ENCODE measurements at places on chromosomes 7 and 10.
A peak's percentile ranks its signal among the peaks of the same experiment; 100 is the strongest.

GRCh38 chr10:102352066-102352715 lies 43.3 kb upstream of the NFKB2 start:
- peak; percentile 71 for DNase-seq

DNA sequence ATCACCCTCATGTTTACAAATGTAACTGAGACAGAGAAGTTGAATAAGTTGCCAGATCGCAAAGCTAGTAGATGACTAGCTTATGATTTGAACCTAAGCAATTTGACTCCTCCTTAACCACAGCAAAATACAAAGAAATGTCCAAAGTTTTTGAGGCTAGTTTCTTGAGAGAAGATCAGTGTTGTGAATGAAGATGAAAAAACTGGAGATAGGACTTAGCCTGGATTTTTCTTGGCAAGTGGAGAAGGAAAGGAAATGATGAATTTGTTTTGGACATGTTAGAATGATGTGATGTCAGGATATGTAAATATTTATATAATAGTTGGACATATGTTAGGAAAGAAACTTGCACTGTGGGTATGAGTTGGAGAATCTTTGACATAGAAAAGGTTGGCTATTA lies 149.8 kb downstream of the LSMEM1 start:
- peak; percentile 37 for DNase-seq

GRCh38 chr7:106270122-106270977 lies 14.4 kb downstream of the NAMPT start:
- no peak for DNase-seq

DNA sequence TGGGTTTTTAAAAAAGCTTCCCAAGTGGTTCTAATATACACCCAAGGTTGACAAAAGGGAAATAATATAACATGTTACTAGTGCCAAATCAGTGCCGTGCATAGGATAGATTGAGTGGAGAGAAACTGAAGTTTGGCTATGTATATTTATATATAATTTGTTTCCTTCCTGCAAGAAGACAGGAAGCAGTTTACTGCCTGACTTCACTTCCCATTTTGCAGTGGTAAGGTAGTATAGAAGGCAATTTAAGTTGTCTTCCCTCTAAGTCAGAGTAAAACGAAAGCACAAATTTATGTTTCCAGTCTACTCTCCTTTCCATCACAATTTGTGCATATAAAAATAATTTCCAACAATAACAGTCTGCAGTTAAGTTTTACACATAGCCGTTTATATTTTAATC lies 3.4 kb upstream of the HYCC1 start:
- DNase-seq = no peak

DNA sequence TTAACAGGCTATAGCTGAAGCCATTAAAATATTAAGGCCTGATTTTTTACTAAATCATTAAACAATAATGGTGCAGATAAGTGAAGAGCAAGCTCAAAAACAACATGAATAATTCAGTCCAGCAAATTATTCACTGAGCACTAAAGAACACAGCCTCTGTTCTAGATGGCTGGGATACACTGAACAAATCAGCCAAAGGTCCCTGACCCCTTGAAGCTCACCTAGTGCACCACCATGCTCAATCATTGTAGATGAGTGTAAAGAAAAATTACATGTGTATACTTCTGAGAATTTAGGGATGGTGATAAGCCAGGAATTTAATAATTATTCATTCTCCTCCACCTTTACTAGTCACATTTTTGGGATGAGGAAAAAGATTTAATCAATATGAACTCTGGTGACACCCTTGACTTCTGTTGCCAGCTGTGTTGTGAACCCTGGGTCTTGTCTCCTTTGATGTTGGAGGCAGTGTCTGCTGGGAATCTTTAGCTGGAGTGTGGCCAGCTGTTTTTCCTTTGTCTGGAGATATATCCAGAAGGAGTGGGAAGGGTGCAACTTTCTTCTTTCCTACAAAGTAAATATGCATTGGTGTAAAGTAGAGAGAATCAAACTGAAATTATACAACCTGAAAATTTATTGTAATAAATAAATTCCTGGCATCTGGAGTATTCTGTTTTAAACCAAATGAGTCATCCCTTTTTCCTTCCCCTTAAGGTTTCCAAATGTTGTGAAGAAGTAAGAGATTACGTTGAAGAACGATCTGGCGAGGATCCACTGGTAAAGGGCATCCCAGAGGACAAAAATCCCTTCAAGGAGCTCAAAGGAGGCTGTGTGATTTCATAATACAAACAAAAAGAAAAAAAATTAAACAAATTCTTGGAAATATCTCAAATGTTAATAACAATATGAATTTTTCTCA lies 4.0 kb downstream of the GNGT1 start:
- DNase-seq = peak; percentile 14

DNA sequence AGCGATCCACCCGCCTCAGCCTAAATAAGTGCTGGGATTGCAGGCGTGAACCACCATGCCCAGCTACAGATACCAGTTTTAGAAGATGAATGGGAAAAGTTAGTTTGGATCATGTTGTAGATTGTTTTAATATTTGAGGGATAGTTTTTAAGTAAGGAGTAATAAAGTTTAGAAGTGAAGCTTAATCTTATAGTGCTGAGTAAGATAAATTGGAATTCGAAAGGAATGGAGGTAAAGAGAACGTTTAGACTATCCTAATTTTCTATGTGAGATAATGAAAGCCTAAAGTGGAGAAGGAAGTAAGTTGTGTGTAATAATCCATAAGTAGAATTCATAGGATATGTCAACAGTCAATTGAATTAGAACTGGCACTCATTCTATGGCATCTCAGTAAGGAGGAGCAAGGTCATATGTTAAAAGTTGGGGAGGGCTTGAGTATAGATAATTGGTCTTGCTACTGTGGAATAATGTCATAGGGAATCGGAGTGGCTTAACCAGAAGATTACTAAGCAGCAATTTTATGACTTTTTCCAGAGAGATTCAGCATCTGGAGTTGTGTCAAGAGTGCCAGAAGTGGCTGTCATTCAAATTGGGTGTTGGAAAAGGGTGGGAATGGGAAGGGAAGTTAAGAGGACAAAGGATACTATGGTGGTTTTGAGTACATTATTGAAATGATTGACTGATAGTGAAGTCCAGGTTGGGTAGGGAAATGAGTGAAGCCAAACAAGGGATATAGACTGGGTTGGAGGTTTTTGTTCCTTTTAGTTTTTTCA lies 12.1 kb downstream of the TAX1BP1 start:
- no peak for DNase-seq

DNA sequence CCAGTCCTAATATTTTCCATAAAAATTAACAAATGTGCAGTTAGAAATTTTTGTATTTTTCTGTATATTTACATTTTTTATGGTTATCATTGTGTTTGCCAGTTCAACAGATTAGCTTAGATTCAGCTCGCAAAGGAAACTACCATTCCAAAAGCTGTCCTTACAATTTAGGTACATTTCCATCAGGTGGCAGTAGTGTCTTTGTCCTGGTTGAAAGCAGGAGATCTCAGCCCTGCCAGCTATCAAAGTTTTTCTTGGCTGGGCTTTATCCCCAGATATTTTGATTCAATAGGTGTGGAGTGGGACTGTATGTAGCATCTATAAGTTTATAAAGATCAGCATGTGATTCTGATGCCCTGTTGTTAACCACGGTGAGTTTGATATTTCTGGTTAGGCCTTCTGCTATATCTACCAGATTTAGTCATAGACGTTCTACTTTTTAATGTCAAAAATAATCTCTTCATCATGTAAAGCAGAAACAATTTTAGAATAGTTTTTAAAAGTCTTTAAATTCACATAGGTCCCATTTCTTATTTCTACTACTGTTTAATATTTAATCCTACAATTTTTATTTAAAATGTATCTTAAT lies 15.5 kb upstream of the ICA1 start:
- peak; percentile 55 for DNase-seq

DNA sequence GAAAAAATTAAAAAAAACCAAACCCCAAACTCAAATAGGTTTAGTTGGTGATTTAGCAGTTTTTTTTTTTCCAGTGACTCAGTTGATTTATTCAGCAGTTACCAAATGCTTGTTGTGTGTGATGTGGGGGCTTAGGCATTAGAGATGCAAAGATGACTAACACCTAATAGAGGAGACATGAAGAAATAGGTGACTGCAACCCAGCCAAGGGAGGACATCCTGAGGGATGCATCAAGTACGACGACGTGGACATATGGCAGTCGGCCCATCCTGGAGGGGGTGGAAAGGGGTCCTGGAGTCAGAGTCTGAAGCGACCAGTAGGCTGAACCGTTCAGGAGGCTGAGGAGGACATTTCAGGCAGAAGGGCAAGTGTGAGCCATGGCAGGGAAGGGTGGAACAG lies 35.5 kb downstream of the LRMDA start:
- DNase-seq = no peak

DNA sequence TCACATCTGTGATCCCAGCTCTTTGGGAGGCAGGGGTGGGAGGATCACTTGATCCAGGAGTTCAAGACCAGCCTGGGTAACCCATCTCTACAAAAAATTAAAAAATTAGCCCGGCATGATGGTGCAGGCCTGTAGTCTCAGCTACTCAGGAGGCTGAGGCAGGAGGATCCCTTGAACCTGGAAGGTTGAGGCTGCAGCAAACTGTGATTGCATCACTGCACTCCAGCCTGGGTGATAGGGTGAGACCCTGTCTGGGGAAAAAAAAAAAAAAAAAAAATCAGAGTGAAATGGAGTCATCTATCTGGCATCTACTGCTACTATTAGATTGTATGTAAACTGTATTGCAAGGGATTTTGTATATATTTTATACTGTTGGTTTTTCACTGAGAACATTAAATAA lies 59.1 kb downstream of the KMT2E start:
- DNase-seq = no peak

GRCh38 chr10:93147281-93147680 lies 73.6 kb downstream of the CYP26A1 start:
- DNase-seq = peak; percentile 16

GRCh38 chr7:100887516-100888290 lies 1.8 kb downstream of the UFSP1 start:
- DNase-seq = no peak

DNA sequence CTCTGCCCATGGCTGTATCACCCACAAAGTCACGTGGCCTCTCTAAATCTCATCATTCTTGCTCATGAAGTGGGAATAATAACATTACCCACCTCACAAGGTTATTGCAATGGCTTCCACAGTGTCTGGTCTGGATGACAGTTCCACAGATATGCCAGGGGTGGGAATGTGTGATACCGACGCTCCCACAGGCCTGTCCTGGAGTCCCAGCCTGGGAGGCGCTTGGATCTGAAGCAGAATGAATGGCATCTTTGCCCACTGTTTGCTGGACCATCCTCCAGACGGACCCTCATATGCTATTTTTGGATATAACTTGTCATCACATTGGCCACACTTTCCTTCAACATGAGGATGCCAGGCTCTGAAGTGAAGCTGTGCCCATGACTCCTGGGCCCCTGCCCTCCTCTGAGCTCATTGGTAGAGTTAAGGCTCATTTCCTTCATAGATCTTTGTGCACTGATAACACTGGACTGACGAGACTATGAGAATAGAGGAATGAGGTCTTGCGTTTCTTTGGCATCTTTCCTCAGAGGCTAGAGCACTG lies 279.8 kb upstream of the ZNF32 start:
- no peak for DNase-seq

- no peak for DNase-seq
These were observed 5.2 kb downstream of the HMX3 start for GRCh38 chr10:123140983-123141390.

DNA sequence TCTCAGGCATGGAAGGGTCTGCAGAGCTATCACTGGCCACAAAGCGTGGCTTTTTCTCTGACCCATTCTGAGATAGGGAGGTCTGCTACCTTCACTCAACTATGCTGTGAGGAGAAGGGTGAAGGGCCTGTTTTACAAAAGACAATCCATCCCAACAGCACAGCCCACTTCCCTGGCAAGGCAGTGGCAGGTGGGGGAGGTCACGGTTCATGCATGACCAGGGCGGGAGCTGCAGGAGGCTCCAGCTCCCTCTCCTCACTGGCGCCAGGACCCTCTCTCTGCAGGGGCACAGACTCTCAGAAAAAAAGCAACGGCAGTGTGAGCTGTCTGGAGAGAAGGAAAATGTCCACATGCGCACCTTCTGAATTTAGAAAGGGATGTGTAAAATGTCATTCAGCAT lies 28.5 kb downstream of the GRB10 start:
- no peak for DNase-seq

GRCh38 chr7:122070834-122071233 lies 73.2 kb downstream of the AASS start:
- DNase-seq = peak; percentile 28

- peak; percentile 73 for DNase-seq
These were observed 577 bp downstream of the DNAJB9 start for GRCh38 chr7:108570146-108570755.

Data from NCI-H69 (cell line).